ENCODE measurements at places on chromosomes 3 and 15. TPM values are rescaled to one million over a fixed set of nuclear protein-coding genes. Genes with fewer than 3 reads are reported as not detected.

Gene ACTR8
- 25.6 TPM for total RNA-seq

Gene MEX3B
- 6.3 TPM for total RNA-seq

Gene IL17RC
- total RNA-seq = 35.4 TPM

GRCh38 chr3:141529717-141530414 is 43.0 kb downstream of the RASA2 start:
- DNase-seq = no peak

GRCh38 chr3:12483410-12483809 is 870 bp upstream of the TSEN2 start:
- DNase-seq = peak; percentile 45

DNA sequence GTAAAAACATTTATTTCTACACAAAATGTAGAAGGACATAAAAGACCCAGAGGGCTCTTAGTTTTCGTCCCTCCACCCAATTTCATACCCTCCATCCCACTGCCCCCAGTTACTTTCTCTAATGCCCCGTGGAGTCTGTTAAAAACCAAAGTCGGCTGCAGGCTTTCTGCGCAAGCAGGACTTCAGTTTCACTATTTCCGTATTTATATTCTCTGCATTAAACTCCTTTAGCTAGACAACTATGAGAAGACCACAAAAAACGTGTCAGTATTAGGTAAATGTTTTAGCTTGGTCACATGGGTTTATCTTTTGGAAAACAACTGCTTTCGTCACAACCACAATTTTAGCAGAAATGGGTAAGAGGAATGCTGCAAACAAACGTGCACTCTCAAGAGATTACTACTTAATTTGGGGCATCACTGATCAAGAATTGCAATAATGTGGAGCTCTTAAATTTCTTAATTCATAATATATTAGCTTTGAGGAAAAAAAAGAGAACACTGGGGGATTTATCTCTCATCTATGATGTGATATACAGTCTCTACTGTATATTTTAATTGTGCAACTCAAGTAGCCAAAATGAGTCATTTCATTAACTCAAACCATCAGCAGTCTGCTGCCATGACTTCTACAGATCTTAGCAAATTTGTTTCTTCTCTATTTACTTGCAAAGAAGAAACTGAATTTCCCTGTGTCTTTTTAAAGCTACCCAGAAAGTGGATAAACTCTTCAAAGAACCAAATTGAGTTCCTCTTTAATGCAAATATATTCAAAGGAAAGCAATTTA is 740 bp upstream of the NSMCE3 start:
- DNase-seq = peak; percentile 58

GRCh38 chr15:74769463-74770025 is 12.3 kb upstream of the CSK start:
- DNase-seq = no peak
